Liver (tissue), 10 donors: ENCODE measurements at places on chromosomes 1 and 21. TPM values are rescaled to one million over a fixed set of nuclear protein-coding genes. Genes with fewer than 3 reads are reported as not detected.

DNA sequence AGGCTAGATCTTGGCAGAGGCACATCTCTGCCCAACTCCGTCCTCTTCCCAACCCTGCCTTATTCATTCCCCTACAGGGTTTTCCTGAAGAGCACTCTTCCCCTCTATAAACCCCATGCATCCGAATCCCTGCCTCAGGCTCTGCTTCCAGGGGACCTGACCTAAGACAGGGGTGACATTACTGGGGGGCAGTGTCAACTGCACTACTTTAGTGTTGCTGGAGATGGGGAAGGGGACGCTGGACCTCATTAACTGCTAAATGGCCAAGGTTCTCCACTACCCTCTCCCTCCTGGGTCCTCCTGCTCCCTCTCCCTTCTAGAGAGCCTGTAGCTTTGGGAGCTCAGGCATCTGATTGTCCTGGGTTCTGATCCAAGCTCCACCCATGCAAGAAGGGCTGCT is 126.2 kb downstream of the GRIK3 start:
- no peaks in the 10 kb centered on the region for H3K36me3 ChIP-seq
- H3K27ac ChIP-seq: no peak overlapping the region
- no peaks in the 10 kb centered on the region for H3K4me1 ChIP-seq
- no peaks in the 10 kb centered on the region for H3K27me3 ChIP-seq
- DNase-seq: peak; percentile 27

GRCh38 chr1:56972976-56973375 is 7.2 kb upstream of the C8B start:
- H3K4me1 ChIP-seq: peaks cover 2% of the 10 kb centered on the region
- no peak overlapping the region for H3K4me3 ChIP-seq
- H3K27me3 ChIP-seq: no peaks in the 10 kb centered on the region
- no peaks in the 10 kb centered on the region for H3K36me3 ChIP-seq
- H3K27ac ChIP-seq: no peak overlapping the region
- DNase-seq: no peak

DNA sequence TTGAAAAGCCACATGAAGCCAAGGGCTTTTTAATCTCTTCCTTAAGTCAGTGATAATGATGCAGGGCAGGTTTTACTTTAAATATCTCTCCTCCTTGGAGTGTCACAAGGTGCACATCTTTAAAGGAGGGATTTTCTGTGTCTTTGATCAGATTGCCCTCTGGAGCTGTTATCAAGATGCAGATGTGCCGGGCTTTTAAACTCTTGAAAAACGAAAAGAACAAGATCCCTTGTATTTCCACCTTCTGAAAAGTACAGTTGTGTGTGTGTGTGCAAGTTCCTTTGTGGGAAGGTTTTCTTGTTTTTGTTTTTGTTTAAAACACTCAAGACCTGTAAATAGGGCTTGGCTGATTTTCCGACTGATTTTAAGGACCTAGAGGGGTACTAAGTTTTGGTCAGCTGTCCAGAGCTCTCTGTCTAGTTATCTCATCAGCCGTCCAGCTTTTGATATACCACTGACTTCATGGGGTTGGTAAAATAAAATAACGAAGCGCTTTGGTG is 1.6 kb downstream of the MARK1 start:
- no peaks in the 10 kb centered on the region for H3K36me3 ChIP-seq
- H3K27me3 ChIP-seq: no peaks in the 10 kb centered on the region
- H3K4me1 ChIP-seq: peaks cover 21% of the 10 kb centered on the region
- H3K4me3 ChIP-seq: no peak overlapping the region

DNA sequence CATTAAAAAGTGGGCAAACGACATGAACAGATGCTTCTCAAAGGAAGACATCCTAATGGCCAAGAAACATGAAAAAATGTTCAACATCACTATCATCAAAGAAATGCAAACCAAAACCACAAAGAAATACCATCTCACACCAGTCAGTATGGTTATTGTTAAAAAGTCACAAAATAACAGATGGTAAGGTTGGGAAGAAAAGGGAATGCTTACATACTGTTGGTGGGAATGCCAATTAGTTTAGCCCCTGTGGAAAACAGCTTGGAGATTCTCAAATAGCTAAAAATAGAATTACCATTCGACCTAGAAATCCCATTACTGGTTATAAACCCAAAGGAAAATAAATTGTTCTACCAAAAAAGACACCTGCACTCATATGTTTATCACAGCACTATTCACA is 369.4 kb downstream of the KCNH1 start:
- H3K36me3 ChIP-seq: no peaks in the 10 kb centered on the region
- H3K27me3 ChIP-seq: no peaks in the 10 kb centered on the region
- no peak overlapping the region for H3K27ac ChIP-seq
- no peak for DNase-seq

DNA sequence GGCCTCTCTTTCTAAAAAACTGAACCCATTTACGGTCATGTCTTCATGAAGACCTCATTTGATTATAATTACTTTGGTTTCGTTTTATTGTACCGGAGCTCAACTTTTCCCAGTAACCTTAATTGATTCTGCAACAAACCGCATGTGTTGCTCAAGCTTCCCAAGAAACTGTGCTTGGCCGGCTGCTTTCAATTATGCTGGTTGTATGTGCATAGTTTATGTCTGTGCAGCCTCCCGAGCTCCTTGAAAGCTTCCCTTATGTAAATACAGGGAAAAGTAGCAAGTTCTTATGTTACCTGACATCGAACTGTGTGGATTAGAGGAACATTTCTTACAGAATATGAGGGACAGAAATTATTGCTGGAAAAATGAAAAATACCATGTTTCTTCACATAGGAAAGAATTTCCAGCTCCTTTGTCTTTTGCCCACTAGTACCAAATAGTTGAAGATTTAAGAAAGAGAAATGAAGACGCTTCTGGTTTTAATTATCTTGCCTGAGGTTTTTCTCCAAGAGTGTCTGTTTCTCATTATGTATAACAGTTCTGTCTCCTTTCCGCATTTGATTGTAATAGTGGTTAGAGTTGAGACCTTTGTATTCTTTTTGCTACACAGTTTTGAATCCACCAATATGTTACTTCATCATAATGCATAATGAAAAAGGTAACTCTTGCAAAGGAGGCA is 2.1 kb downstream of the VCAM1 start:
- H3K36me3 ChIP-seq: no peaks in the 10 kb centered on the region
- H3K4me3 ChIP-seq: peak overlapping the region; percentile 54
- no peaks in the 10 kb centered on the region for H3K27me3 ChIP-seq
- no peak overlapping the region for H3K27ac ChIP-seq
- no peak for DNase-seq
- H3K4me1 ChIP-seq: no peaks in the 10 kb centered on the region

Gene RHBG
- polyA plus RNA-seq: 0.25 TPM

DNA sequence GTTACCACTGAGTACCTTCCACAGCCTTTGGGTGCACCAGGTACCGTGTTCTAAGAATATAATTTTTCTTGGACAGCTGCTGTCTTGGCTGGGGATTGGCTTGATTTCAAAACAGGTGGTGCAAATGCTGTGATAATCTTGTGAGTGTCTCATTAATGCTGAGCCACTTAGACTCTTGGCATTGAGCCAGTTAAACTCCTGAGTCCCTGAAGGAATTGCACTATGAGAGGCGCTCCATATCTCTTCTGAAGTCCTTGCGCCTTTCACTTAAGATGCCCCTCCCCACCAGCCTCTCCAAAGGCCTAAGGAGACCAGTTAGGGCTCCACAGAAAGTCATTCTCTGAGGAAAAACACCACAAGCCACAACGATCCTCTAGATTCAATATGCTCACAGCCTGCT is 51.0 kb downstream of the BACH1 start:
- no peak overlapping the region for H3K4me3 ChIP-seq
- no peaks in the 10 kb centered on the region for H3K27me3 ChIP-seq
- no peak overlapping the region for H3K27ac ChIP-seq
- no peaks in the 10 kb centered on the region for H3K36me3 ChIP-seq
- no peak for DNase-seq

- H3K27me3 ChIP-seq: no peaks in the 10 kb centered on the region
- no peaks in the 10 kb centered on the region for H3K36me3 ChIP-seq
- no peak overlapping the region for H3K4me3 ChIP-seq
- no peaks in the 10 kb centered on the region for H3K4me1 ChIP-seq
Measured at GRCh38 chr1:55554611-55555010, 339.4 kb upstream of the USP24 start.

Gene PLA2G2F
- not detected for polyA plus RNA-seq
